ENCODE measurements at places on chromosomes 7 and 10. TPM values are rescaled to one million over a fixed set of nuclear protein-coding genes. Genes with fewer than 3 reads are reported as not detected.

DNA sequence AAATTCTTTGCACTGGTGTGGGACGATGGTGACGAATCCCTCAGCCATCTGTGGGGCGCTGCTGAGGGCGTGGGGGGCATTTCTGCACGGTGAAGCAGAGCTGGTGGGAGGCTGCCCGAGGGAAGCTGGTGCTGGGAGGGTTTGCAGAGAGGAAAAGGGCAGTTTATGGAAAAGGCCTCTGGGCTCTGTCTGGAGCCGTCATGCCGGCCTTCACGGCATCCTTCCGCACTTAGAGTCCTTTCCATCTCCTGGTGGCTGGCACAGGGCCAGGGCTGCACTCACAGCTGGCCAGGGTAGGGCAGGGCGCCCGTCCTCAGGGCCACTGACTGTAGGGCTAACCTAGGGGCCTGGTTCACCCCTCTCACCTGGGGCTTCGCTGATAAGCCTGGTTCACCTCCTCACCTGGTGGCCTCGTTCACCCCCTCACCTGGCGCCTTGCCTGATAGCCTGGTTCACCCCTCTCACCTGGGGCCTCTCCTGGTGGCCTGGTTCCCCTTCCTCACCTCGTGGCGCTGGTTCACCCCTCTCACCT, 598 bp upstream of the AMZ1 start:
- no peak for DNase-seq

- no peak for DNase-seq
These were observed 33.2 kb downstream of the PNPLA8 start for GRCh38 chr7:108492742-108493141.

DNA sequence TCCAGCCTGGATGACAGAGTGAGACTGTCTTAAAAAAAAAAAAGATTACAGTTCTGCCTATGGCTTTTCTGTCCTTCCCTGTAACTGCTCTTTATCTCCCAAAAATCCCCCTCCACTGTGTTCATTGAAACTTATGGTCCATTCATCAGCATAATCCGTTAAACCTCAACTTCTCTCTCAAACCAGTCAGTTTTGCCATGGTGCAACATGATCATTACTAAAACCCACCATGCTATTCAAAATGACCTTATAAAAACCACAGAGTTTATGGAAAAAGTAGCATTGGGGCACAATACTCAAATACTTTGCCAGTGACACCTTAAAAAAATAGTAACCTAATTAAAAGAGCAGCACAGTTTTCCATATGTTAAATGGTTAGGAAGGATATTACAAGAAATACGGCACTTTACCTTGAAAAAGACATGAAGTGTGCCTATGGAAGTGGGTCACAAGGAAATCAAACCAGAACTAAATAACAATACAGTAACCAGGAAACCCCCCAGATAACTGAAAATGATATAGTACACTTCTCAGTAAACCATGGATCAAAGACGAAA, 74.0 kb upstream of the ST8SIA6 start:
- no peak for DNase-seq

DNA sequence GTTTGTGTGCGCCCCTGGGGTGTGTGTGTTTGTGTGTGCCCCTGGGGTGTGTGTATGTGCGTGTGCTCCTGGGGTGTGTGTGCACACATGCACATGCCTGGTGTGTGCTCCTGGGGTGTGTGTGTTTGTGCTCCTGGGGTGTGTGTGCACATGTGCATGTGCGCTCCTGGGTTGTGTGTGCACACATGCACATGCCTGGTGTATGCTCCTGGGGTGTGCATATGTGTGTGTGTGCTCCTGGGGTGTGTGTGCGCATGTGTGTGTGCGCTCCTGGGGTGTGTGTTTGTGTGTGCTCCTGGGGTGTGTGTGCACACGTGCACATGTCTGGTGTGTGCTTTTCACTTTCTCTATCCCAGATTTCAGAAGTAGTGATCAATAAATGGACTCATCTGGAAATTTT, 321.0 kb downstream of the WDR37 start:
- no peak for DNase-seq

GRCh38 chr7:22193450-22193983, 163.4 kb downstream of the RAPGEF5 start:
- no peak for DNase-seq

DNA sequence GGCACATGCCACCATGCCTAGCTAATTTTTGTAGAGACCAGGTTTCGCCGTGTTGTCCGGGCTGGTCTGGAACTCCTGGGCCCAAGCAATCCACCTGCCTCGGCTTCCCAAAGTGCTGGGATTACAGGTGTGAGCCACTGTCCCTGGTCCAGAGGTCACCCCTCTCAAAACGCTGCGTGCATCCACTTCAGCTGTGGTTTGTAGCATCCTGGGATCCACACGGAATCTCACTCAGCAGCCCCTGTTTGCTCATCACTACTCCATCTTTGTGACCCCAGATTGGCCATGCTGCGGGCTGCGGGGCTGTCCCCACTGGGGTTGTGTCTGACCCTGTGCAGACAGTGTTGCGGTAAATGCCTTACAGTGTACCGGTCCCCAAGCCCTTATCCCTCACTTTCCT, 3.5 kb downstream of the INPP5A start:
- no peak for DNase-seq

DNA sequence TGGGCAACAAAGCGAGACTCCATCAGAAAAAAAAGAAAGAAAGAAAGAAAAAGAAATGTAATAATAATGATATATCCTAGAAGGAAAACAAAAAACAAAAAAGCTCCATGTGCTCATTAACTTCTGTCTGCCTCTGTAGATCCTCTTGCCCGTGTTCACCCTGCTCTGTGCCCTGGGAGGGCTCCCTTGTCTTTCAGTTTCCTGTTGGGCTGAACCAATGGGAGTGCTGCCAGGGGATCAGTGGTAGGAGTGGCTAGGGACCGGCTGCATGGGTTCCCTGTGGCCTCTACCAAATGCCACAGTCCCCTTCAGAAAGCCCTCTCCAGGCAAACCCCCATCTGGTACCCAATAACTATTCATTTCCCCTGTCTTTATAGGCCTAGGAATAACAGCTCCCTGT, 51.8 kb upstream of the PARD3 start:
- DNase-seq: no peak

- DNase-seq: no peak
These were observed 166.0 kb downstream of the RNF216 start for GRCh38 chr7:5615190-5616070.

MKRN1 gene
- total RNA-seq: 92.3 TPM

DNA sequence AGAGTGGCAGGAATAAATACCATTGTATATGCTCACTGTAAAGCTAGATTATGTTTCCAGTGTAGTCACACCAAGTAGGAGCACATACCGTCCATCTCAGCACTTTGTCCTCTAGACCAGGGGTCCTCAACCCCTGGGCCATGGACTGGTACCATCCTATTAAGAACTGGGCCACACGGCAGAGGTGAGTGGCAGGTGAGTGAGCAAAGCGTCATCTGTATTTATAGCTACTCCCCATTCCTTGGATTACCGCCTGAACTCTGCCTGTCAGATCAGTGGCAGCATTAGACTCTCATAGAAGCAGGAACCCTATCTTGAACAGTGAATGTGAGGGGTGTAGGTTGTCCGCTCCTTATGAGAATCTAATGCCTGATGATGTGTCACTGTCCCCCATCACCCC, 735.3 kb downstream of the MAGI2 start:
- DNase-seq: no peak

GRCh38 chr10:14608381-14609001, 166.2 kb downstream of the FAM107B start:
- DNase-seq: no peak

IDI2 gene
- not detected for total RNA-seq

GRCh38 chr7:155201325-155202087, 96.2 kb upstream of the INSIG1 start:
- peak; percentile 68 for DNase-seq

GRCh38 chr7:51175316-51175991, 141.2 kb downstream of the COBL start:
- DNase-seq: no peak

- no peak for DNase-seq
These were observed 17.7 kb upstream of the TTYH3 start for GRCh38 chr7:2613931-2614600.

LRRC61 gene
- 18.2 TPM for total RNA-seq

DNA sequence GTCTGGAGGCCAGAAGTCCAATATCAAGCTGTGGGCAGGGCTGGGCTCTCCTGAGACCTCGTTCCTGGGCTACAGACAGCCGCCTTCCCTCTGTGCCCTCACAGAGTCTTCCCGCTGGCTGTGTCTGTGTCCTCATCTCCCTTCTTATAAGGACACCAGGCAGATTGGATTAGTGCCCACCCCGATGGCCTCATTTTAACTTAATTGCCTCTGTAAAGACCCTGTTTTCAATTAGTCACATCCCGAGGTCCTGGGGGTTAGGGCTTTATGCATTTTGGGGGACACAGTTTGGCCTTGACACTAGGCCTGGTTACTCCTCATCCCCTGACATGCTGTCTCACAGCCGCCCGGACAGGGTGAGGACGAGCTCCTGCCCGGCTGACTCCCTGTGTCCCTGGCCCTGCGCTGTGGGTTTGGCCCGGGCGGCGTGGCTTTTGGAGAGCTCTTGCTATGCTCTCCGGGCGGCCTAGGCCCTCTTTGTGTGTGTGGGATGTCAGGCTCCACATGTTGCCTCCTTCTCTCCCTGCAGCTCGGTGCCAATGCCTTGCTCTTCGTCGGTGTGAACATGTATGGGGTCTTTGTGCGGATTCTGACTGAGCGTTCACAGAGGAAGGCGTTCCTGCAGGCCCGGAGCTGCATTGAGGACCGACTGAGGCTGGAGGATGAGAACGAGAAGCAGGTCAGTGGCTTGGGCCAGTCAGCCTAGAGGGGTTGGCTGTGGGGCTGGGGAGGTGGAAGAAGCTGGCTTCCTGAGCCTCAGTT, 18.2 kb downstream of the ADCY1 start:
- peak; percentile 81 for DNase-seq

C10orf67 gene
- 1.3 TPM for total RNA-seq

DNA sequence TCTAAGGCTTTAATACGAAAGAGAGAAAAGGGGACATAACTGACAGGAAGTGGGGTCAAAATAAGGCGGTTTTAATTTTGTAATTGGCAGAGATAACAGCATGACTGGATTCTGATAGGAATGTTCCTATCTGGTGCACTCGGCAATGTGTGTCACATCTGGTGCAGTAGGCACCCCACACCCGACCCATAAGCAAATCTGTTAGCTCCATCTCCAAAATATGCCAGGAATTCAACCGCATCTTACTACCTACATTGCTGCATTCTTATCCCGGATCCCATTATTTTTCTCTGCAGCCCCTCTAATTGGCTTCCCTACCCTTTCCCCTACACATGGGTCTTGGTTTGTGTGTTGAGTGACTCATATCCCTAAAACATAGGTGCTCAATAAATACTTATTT, 19.1 kb upstream of the GALNT11 start:
- DNase-seq: no peak

- no peak for DNase-seq
These were observed 109.3 kb upstream of the MACROH2A2 start for GRCh38 chr10:69943292-69943820.

GRCh38 chr10:62626079-62626478, 178.4 kb upstream of the ADO start:
- no peak for DNase-seq

DNA sequence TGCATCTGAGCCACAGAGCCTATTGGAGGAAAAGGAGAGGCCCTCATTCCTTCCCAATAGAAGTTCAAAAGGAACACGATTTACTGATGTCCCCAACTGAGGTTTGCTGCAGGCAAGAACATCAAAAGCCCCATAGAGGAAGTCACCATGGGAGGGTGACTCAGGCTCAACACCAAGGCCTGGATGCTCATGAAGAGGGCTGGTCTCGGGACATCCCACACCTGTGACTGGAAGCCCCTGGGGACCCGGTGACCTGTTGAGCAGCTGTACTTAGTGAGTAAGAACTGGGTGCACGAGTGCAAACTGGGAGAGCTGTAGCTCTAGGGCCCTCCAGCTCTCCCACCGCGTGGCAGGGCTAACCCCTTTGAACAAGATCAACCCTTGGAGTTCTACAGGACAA, 38.0 kb downstream of the CYTH3 start:
- no peak for DNase-seq

CYP3A4 gene
- 2.7 TPM for total RNA-seq

DNA sequence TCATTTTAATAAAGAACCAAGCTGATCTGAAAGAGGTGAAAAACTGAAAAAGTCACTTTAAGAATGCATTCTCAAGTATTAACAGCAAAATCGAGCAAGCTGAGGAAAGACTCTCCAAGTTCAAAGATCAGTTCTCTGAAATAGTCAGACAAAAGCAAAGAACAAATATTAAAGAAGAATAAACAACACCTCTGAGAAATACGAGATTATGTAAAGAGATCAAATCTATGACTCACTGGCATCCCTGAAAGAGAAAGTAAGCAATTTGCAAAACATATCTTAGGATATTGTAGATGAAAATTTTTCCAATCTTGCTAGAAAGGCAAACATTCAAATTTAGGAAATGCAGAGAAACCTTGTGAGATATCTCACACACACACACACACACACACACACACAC, 138.4 kb upstream of the HGF start:
- DNase-seq: no peak

GRCh38 chr10:46096446-46096845, 50.4 kb upstream of the MSMB start:
- no peak for DNase-seq

GRCh38 chr7:120991581-120991980, 3.1 kb downstream of the CPED1 start:
- DNase-seq: no peak

RABGEF1 gene
- 48.5 TPM for total RNA-seq

- no peak for DNase-seq
These were observed 67.9 kb upstream of the ANTXRL start for GRCh38 chr10:46218921-46219320.

MRC1 gene
- total RNA-seq: 9.3 TPM

HSPA12A gene
- 9.3 TPM for total RNA-seq

DNA sequence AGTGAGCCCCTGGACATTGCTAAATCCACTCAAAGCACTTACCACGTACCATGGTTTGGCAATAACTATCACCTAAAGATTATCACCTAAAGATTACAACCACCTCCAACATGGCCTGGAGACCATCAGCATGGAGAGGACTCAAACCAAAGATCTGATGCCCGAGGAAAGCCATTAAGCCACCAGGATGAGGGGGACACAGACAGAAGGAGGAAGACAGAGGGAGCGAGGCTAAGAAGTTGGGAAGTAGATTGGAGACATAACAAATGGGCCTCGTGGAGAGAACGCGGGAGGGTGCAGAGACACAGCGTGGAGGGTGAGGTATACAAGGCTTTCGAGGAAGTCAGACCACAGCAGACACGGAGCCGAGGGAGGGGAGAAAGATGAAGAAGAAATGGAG, 700.2 kb downstream of the PARD3 start:
- DNase-seq: no peak

DNA sequence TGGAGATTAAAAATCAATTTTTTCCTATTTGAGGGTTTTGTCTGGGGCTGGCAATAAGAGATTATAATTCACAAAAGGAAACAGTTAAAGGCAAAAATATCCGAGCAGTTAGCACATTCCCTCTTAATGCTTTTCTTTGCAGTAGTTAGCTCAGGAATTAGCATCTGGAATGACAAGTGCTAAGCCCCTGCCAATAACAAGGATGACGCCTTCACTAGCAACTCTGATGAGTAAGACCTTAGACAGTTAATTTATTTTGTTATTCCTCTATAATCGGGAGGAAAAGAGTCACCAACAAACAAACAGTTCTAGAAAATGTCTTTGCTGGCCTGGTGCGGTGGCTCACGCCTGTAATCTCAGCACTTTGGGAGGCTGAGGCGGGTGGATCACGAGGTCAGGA, 151.3 kb downstream of the TRIL start:
- no peak for DNase-seq

- DNase-seq: peak; percentile 7
These were observed 424.1 kb upstream of the NPVF start for GRCh38 chr7:25652366-25652765.
